H9 (cell line): ENCODE measurements at places on chromosomes 1 and 21.
A peak's percentile ranks its signal among the peaks of the same experiment; 100 is the strongest.

DNA sequence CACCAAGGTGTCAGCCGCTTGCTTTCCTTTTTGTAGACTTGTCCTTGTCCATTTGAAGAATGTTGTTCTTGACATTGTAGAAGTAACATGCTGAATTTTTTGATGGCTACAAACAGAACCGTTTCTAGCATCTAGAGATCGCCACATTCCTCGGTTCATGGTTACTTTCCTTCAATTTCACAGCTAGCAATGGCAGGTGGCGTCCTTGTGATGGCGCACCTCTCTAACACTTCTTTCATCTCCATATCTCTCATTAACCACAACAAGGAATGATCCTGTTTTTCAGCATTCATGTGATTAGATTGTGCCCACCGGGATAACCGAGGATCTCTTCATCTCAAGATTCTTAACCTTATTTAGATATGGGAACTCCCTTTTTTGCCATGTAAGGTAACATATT, 2129.8 kb downstream of the NCAM2 start:
- DNase-seq, result peak; percentile 29
- H3K4me1 ChIP-seq, result peaks cover 2% of the 10 kb centered on the region; the same call in 1 of the 2 replicates
- no peak overlapping the region for H3K27ac ChIP-seq
- H3K27me3 ChIP-seq, result no peaks in the 10 kb centered on the region
- no peak overlapping the region for H3K4me3 ChIP-seq
- H3K36me3 ChIP-seq, result no peaks in the 10 kb centered on the region

GRCh38 chr1:221753828-221754188, 11.9 kb upstream of the DUSP10 start:
- no peaks in the 10 kb centered on the region for H3K36me3 ChIP-seq
- no peak for DNase-seq
- H3K27ac ChIP-seq, result no peak overlapping the region
- H3K4me3 ChIP-seq, result no peak overlapping the region
- H3K4me1 ChIP-seq, result no peaks in the 10 kb centered on the region

DNA sequence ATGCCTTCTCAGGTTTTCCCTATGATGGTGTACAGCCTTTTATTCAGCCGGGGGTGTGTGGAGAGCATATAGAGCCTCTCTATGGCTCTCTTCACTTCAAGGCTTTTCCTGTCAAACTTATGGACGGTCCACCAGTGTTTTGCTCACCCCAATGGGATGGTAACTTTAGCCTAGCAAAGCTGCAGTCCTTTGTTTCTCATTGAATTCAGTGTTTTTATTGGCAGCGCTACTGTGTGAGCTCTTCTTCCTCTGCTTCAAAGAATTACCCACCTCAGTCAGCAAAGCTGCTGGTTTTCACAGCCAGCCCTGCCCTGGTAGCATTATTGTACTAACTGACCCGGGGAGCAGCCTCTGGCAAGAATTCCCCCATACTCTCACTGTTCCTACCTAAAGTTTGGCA, 145.3 kb upstream of the RRP15 start:
- H3K27ac ChIP-seq, result no peak overlapping the region
- H3K4me3 ChIP-seq, result no peak overlapping the region
- DNase-seq, result no peak
- no peaks in the 10 kb centered on the region for H3K27me3 ChIP-seq
- H3K4me1 ChIP-seq, result no peaks in the 10 kb centered on the region

GRCh38 chr1:207959141-207959825, 48.4 kb upstream of the CD34 start:
- peaks cover 25% of the 10 kb centered on the region for H3K27me3 ChIP-seq
- peak overlapping the region; percentile 81 for H3K4me3 ChIP-seq
- no peak overlapping the region for H3K27ac ChIP-seq

DNA sequence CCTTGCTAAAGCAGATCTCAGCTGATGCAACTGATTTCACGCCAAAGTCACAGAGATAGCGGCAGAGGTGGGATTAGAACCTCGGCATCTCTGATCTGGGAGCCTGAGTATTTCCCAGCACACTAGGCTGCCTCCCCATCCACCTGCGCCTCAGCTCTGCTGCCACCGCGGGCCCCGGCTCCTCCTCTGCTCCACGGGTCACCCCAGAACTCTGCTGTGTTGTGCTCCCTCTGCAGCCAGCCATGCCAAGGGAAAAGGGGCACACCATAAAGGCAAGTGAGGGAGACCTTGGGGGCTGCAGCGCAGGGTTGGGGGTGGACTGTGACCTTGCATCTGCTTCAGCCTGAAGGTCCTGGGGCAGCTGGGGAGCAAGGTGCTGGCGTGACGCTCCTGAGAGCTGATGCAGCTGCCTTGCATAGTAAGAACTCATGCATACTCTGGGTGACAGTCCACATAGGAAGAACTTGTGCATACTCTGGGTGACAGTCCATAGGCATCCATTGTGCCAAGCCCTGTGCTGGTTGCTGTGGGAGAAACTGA, 68.7 kb downstream of the MAN1C1 start:
- H3K36me3 ChIP-seq, result no peaks in the 10 kb centered on the region
- DNase-seq, result no peak
- no peak overlapping the region for H3K4me3 ChIP-seq
- no peaks in the 10 kb centered on the region for H3K4me1 ChIP-seq
- H3K27ac ChIP-seq, result no peak overlapping the region
- no peaks in the 10 kb centered on the region for H3K27me3 ChIP-seq

- H3K27me3 ChIP-seq, result no peaks in the 10 kb centered on the region
- no peaks in the 10 kb centered on the region for H3K4me1 ChIP-seq
- H3K27ac ChIP-seq, result no peak overlapping the region
Measured at GRCh38 chr1:2151252-2151651, 43.3 kb downstream of the FAAP20 start.

DNA sequence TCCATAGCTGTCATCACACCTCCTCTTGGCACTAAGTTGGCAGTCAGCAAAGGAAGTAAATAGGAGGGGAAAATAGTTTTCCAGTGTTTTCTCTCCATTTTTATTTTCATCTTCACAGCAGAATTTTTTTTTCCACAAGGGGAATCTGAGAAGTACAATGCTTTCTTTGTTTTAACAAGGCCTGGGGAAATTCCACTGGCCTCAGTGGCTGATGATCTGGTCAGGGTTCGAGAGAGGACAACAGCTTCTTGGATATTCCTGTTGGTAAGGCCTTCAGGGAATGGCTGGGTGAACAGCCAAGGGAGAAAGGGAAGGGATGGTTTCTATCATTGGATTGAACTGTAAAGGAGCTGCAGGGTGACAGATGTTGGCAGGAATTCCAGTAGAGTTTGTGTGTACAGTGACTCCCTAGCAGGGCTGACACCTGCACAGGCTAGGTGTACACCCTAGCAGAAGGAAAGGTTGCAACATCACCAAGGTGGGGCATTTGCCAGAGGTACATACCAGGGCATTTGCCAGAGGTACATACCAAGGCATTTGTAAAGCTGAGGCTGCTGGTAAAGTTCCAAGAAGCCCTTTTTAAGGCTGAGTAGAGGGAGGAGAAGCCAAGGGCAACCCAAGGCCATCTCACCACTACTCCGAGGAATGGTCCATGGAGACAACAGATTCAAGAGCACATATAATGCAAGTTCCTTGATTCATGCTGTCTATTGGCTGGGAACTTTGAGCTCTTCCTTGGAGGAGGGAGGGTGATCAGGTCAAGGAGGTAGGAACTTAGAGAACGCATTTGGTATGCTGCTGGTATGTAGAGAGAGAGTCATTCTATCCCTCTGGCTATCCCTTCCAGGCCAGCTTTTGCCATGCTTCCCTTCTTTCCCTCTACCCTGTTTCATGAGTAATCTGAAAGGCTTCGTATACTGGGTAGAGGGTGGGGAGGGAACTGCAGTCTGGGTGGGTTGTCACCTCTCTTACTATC, 3.1 kb downstream of the GJA5 start:
- H3K36me3 ChIP-seq, result no peaks in the 10 kb centered on the region; the same call in 2 of the 3 replicates
- H3K27ac ChIP-seq, result no peak overlapping the region
- no peak for DNase-seq
- H3K4me1 ChIP-seq, result no peaks in the 10 kb centered on the region

DNA sequence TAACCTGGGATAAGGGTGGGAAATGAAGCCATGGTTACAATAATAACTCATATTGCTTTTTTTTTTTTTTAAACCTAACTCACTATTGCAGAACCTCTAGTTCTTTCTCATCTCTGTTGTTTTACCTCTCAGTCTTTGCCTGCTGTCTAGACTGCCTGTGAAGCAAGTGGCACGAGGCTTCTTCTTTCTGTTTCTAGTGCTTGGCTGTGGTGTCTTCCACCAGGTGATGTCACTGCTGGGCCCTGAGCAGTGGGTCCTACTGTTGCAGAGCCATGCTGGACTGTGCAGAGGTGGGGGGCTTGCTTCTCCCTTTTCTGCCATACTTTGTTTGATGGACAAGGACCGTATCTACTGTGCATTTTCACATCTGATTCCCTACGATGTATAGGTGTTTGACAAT, 51.7 kb downstream of the ZNF326 start:
- H3K27ac ChIP-seq, result no peak overlapping the region
- no peaks in the 10 kb centered on the region for H3K4me1 ChIP-seq
- H3K4me3 ChIP-seq, result no peak overlapping the region
- DNase-seq, result no peak
- H3K36me3 ChIP-seq, result no peaks in the 10 kb centered on the region

- H3K27me3 ChIP-seq, result peaks cover 15% of the 10 kb centered on the region; the same call in 1 of the 2 replicates
- H3K36me3 ChIP-seq, result peaks cover 4% of the 10 kb centered on the region; the same call in 1 of the 2 replicates
- H3K4me1 ChIP-seq, result peaks cover 2% of the 10 kb centered on the region; the same call in 1 of the 2 replicates
- no peak overlapping the region for H3K27ac ChIP-seq
- H3K4me3 ChIP-seq, result no peak overlapping the region
- DNase-seq, result no peak
Measured at GRCh38 chr1:58573705-58574591, 3.1 kb downstream of the TACSTD2 start.

GRCh38 chr1:18118491-18118890, 10.9 kb downstream of the IGSF21 start:
- DNase-seq, result no peak
- H3K4me3 ChIP-seq, result no peak overlapping the region
- no peak overlapping the region for H3K27ac ChIP-seq
- H3K4me1 ChIP-seq, result no peaks in the 10 kb centered on the region; the same call in 1 of the 2 replicates

DNA sequence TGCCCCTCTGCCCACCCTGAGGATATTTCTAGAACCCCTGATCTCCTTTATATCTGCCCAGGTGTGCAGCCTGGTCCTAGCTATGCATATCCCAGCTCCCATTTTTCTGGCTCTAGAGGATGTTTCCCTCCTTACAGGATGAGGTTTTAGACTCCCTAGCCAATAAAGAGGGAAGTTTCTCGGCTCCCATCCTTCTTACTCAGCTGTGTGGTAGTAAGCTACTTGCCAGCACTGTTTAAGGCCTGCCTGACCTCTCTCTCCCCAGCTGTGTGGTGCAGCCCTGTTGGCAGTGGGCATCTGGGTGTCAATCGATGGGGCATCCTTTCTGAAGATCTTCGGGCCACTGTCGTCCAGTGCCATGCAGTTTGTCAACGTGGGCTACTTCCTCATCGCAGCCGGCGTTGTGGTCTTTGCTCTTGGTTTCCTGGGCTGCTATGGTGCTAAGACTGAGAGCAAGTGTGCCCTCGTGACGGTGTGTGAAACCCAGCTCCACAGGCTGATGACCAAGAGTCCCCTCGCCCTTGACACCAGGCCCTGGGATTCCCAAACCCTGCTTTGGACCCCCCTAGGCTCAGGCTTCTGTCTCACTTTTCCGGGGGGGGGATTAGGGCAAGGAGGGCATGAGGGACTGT, 7.8 kb upstream of the P3R3URF start:
- H3K4me3 ChIP-seq, result no peak overlapping the region
- H3K4me1 ChIP-seq, result peaks cover 4% of the 10 kb centered on the region; the same call in 1 of the 2 replicates
- no peaks in the 10 kb centered on the region; the same call in 1 of the 2 replicates for H3K27me3 ChIP-seq
- H3K36me3 ChIP-seq, result peaks cover 11% of the 10 kb centered on the region
- H3K27ac ChIP-seq, result no peak overlapping the region

GRCh38 chr1:161175771-161176453, 1.4 kb downstream of the B4GALT3 start:
- no peak for DNase-seq
- H3K27ac ChIP-seq, result no peak overlapping the region
- H3K36me3 ChIP-seq, result peaks cover 51% of the 10 kb centered on the region
- H3K4me3 ChIP-seq, result peak overlapping the region; percentile 93
- no peaks in the 10 kb centered on the region for H3K27me3 ChIP-seq
